ENCODE measurements at places on chromosomes 6 and 20. TPM values are rescaled to one million over a fixed set of nuclear protein-coding genes. Genes with fewer than 3 reads are reported as not detected.

IMPG1 gene
- not detected for total RNA-seq

C20orf141 gene
- not detected for total RNA-seq

MANEA gene
- 5.9 TPM for total RNA-seq

TBXT gene
- not detected for total RNA-seq

SPATA25 gene
- total RNA-seq, result 0.52 TPM

TSHZ2 gene
- total RNA-seq, result 11.9 TPM

RIPPLY2 gene
- not detected for total RNA-seq

CLPSL2 gene
- total RNA-seq, result not detected

AFDN gene
- total RNA-seq, result 32.3 TPM

XKR7 gene
- total RNA-seq, result 0.05 TPM

FOXC1 gene
- 8.3 TPM for total RNA-seq

SLC22A3 gene
- 0.94 TPM for total RNA-seq

OLIG3 gene
- not detected for total RNA-seq

GLP1R gene
- total RNA-seq, result not detected

PERP gene
- 26.9 TPM for total RNA-seq

PIGU gene
- total RNA-seq, result 60.7 TPM

MATN4 gene
- total RNA-seq, result not detected

KIAA1755 gene
- 3.8 TPM for total RNA-seq

SPDEF gene
- not detected for total RNA-seq

SLC17A3 gene
- not detected for total RNA-seq

GPR63 gene
- not detected for total RNA-seq

PANK2 gene
- total RNA-seq, result 67.6 TPM

KCNK5 gene
- not detected for total RNA-seq

SLC22A23 gene
- total RNA-seq, result 0.54 TPM

CD24 gene
- total RNA-seq, result 284 TPM
